Adipocyte (in vitro differentiated cells): ENCODE measurements at places on chromosomes 2 and 18.

DNA sequence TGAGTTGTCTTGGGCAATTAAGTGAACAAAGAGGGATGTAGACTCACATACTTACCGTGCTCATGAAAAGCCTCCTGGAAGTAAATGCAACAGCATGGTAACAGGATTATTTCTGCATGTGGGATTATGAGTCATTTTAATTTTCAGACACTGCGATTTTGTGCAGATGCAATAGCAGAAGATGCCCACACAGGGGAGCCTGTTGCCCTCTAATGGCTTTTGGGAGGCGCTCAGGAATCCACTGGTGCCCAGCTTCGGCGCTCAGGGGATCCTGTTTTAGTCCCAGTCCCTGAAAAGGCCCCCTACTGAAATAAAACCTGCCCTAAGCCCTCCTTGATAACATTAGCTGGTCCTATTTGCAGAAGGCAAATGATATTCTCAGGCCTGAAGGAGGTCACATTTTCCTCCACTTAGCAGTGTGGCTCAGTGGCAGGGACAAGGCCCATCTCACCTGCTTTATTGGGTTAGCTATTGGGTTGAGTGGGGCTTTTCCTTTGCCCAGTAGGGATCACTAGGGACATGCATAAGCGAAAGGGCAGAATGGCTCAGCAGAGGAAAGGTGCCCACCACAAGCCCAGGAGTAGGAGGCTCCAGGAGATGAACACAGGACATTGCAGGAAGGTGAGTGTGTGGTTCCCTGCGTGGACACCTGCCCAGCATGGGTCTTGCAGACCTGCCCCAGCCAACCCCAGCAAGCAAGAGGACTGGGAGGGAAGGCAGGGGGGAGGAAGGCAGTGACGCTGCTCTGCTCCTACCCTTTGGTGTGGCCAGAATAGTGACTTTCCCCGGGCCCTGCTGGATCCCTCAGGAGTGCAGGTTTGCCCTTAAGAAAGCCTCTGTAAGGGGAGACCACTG, 26.5 kb upstream of the KCNS3 start:
- peak; percentile 86 for DNase-seq

- no peak for DNase-seq
Measured at GRCh38 chr2:16255120-16255519, 314.8 kb downstream of the MYCN start.

DNA sequence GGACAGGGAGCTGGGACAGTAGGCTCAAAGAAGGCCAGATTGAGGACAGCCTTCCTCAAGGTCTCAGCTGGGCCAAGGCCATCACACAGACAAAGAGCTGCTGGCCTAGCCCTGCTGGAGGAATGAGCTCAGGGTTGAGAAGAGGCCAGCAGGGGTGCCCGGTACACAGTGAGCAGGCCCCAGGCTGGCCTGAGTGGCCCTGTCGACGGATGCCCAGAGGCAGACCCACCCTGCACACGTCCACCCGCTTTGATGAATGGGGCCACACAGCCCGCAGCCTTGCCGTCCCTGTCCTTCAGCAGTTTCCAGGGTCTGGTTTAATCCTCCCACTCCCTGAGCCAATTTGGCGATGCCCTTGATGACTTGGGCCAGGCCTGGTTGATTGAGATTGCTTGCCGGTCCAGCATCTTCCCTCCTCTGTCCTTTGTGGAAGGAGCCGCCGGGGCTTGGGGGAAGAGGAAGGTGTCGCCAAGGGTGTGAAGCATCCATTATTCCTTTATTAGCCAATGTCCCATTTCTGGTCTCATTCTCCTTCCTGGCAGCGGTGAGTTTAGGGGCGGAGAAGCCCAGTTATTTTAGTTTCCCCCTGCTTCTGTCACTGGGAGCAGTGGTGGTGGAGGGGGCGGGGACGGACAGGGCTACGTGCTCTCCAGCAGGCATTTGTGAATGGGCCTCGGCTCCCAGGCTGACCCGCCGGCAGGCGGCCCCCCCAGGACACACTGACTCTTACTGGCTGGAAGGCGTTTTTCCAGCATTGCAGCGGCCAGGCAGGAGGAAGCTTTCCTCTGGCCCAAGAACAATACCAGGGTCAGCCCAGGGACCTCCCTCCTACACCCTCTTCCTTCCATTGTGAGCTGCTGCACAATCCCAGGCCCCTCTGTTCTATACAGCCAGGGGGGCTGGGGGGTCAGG, 141.8 kb downstream of the CTIF start:
- no peak for DNase-seq

DNA sequence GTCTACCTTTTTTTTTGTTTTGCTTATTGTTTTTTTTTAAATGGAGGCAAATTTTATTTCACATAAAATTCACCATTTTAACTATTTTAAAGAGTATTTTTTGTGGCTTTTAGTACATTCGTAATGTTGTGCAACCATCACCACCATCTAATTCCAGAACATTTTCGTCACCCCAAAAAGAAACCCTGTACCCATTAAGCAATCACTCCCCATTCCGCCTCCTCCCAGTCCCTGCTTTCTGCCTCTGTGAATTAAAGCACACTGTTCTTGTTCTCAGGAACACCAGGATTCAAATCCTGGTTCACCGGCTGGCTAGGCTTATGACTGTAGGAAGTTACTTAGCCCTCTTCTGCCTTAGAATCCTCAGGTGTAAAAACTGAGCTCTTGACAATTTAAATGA, 36.9 kb upstream of the EPAS1 start:
- no peak for DNase-seq

GRCh38 chr2:104938231-104938941, 84.5 kb downstream of the POU3F3 start:
- no peak for DNase-seq

- DNase-seq: no peak
Measured at GRCh38 chr2:45259547-45260160, 250.4 kb upstream of the SIX2 start.

- no peak for DNase-seq
Measured at GRCh38 chr2:182321096-182321495, 105.7 kb downstream of the PDE1A start.

GRCh38 chr18:9400197-9400596, 65.6 kb downstream of the TWSG1 start:
- no peak for DNase-seq

DNA sequence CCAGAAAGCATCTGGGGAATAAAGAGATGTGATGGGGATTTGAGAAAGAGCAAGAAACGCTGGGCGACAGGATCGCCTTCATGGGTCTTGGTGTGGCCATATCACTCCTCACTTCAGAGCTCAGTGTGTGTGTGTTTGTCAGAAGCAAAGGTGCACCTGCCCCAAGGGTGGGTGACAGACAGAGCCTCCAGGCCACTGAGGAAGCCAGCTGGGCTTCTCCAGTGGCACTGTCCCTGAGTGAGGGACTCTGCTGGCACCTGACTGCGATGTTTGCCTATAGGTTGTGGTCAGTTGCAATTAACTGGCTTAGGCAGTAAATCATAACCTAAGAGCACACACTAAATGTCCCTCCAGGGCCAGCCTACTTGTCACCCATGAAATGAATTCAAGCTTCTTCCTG, 23.5 kb upstream of the GNAL start:
- no peak for DNase-seq

- no peak for DNase-seq
Measured at GRCh38 chr18:74290794-74291471, 830 bp downstream of the CYB5A start.

DNA sequence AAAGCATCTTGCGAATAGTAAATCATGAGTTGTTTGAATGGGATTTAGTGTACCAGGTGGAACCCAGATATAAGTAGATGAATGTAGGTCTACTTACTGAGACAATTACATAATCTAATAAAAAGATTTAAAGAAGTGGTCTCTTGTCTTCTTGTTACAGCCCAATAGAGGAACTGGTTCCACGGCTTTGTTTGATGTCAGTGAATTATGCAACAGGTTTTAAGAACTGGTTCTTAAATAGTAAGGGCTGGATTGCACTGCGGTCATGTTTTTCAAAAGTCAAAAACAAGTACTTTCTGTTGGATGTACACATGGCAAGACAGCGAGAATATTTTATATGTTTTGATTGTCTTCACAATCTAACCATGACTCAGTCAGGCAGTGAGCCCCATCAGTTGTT, 15.4 kb upstream of the SLC9A2 start:
- DNase-seq: no peak

DNA sequence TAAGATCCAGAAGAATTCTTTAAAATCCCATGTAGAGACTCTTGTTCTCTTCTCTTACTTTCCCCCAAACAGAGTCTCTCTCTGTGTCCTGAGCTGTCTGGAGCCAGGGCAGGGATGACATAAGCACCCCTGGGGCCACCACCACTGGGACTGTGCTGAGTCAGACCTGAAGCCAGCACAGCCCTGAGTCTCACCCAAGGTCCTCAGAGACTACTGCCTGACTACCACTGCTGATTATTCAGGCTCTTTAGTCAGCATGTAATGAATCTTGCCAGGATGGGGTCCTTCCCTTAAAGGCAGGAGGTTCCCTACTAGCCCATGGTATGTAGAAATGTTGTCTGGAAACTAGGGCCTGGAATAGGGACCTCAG, 34.9 kb upstream of the DYNC1I2 start:
- no peak for DNase-seq

GRCh38 chr2:225074366-225074765, 32.1 kb upstream of the DOCK10 start:
- no peak for DNase-seq

GRCh38 chr2:234203135-234203984, 152.9 kb downstream of the SPP2 start:
- peak; percentile 90 for DNase-seq

GRCh38 chr2:99571954-99572353, 82.1 kb upstream of the REV1 start:
- DNase-seq: no peak

DNA sequence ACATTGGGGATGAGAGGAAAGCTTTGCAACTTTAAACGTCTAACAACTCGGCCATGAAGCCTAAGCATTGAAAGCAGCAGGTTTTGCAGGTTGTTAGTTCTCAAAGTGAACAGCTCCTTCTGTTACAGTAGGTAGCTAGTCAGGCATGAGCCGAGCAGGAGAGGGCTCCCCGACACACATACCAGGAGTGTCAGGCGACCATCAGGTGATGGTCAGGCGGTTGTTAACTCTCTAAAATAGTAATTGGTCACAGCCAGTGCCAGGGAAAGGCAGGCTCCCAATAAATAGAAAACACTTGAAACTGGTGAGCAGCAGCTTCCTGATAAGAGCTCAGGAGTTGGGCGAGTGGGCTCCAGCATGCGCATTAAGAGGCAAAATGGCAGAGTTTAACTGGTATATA, 53.5 kb upstream of the DAPL1 start:
- DNase-seq: no peak

DNA sequence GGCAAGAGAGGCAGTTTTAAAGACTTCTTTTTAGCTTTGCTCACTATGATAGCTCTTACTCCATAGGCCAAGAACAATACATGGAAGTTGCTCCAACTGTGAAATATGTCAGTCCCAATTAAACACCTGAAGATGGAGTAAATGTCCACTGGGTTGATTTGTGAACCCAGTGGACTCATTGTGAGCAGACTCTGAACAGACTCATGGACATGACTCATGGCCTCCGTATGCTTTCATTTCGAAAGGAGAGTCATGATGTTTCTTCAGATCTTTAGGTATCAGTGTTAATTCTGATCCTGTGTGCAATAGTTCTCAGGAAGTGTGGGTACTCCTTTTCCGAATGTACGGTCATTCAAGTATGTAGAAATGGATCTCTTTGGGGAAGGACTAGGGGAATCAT, 5.4 kb upstream of the CWC22 start:
- peak; percentile 72 for DNase-seq

DNA sequence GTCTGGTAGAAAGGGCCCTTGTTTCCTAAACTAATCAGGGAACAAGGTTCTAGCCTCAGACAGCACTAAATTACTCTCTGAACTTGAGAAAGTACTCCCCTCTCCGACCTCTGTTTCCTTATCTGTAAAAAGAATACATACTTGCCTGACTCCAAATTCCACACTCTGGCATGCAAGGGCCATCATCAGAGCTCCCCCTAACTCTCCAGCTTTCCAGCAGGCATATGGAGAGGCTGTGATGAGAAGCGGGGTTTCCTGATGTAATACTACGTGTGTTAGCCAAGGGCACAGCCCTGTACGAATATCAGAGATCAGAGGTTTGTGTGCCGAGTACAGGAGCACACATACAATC, 1.8 kb upstream of the EVA1A start:
- no peak for DNase-seq

GRCh38 chr2:130795431-130795830, 40.1 kb downstream of the AMER3 start:
- no peak for DNase-seq

DNA sequence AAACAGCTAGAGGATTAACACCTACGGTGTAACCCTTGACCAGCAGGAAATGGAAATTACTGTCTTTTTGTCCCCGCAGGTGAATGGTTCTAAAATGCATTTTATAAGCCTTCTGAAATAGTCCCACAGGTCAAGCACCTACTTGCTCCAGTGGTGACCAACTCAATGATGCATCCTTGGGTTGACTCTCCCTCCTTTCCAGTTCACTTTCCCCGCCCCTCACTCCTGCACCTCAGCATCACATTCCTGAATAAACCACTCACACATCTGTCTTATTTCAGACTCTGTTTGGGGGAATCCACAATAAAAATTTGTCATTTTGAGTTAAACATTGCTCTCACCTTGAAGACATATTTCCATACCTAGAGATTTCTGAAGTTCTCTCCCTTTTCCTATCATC, 446.0 kb upstream of the TNP1 start:
- no peak for DNase-seq

- no peak for DNase-seq
Measured at GRCh38 chr18:78562531-78562961, 417.1 kb upstream of the SALL3 start.

- DNase-seq: no peak
Measured at GRCh38 chr2:201383136-201383535, 26.0 kb upstream of the FLACC1 start.

DNA sequence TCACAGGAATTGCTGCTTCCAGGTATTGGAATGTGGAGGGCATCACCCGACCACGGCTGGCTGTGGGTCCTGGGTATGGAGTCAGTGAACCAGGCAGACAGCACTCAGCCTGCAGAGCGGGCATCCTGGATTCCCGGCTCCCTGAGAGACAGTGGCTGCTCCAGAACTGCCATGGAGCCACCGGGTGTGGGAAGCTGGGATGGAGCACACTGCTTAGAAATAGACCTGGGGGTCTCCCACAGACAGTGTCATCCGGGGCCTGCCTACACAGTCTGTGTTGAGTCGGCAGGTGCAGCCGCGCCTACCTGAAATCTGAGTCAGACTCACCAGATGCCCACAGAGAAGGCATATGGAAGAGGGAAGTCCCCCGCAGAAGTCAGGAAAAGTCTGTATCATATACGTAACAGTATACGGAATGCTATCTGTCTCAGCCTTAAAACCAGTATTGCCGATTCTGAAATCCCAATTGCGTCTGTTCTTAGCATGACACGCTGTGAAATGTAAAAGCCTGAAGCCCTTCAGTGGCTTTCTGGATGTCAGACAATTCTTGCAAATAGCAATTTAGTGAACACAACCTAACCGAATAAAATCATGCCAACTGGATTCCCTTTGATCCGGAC, 509.7 kb upstream of the MYT1L start:
- DNase-seq: no peak

GRCh38 chr18:70288171-70288850, 534 bp upstream of the SOCS6 start:
- peak; percentile 70 for DNase-seq

DNA sequence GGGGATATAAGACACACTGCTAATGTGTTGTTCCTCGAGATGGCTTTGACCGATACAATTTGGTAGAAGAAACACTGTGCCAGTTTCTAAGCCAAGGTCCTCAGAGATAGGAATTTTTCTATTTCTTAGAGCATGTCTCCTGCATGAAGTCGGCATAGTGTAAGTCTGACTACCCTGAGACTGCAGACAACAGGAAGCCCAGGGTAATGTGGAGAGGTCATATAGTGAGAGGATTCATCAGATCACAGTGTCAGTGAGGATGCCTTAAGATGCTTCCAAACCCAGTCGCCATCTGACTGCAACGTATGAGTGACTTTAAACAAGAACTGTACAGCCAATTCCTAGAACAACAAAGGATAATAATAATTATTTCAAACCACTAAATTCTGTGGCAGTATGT, 818.3 kb upstream of the GYPC start:
- DNase-seq: no peak
